ENCODE measurements at places on chromosomes 16 and 17. TPM values are rescaled to one million over a fixed set of nuclear protein-coding genes. Genes with fewer than 3 reads are reported as not detected.

Gene C16orf54
- total RNA-seq: not detected

Gene MYOCD
- under 0.01 TPM for total RNA-seq

Gene DNAJC7
- 64.6 TPM for total RNA-seq

Gene MYH2
- total RNA-seq: under 0.01 TPM

Gene CTRL
- 0.53 TPM for total RNA-seq

Gene RPL13
- 7,100 TPM for total RNA-seq

Gene CLDN9
- not detected for total RNA-seq

Gene MILR1
- 25.4 TPM for total RNA-seq

Gene STAC2
- total RNA-seq: not detected

Gene LPO
- total RNA-seq: not detected

Gene PRR29
- under 0.01 TPM for total RNA-seq

Gene EPOP
- 0.71 TPM for total RNA-seq

Gene ITGAD
- not detected for total RNA-seq

Gene KCNH6
- total RNA-seq: not detected

Measured in myometrial cell (primary cell).